Memory B cell (primary cell): ENCODE measurements at places on chromosomes 4 and X.
A peak's percentile ranks its signal among the peaks of the same experiment; 100 is the strongest.

DNA sequence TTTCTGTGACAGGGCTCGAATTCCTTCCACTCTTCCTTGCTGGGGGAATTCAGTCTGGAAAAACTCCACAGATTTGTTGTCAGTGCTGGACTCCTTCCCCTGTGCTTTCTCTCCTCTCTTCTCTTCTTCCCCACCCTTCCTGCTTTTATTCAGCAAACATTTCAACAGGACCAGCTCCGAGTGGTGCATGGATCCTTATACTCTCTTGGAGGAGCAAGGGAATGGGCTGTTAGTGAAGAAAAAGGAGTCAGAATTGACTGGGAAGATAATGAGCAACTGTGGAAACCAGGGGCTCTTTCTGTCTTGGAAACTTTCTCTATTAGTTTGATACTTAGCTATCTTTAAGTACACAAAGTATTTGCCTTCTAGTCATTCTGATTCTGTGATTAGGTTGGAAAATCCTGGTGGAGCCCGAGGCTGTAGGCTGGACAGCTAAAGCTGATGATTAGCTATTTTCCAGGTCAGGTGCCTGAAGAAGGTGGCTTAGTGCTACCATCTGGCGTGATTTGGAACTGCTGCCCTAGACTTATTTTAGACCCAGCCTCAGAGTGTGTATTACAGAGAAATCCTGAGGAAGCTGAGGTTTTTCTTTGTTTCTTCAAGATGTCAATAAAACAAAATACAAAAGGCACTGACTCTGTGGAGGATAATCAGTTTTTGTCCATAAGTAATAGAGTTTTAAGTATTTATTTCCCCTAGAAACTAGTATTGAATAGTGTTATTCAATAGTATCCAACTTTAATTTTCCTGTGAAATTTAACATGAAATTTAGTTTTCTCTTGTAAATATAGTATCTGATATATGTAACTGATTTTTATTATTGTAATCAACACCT lies 38.4 kb downstream of the NAP1L5 start:
- no peak for DNase-seq
- peak overlapping the region; percentile 15 for H3K27ac ChIP-seq
- H3K36me3 ChIP-seq = peaks cover 54% of the 10 kb centered on the region
- H3K4me1 ChIP-seq = no peaks in the 10 kb centered on the region

GRCh38 chr4:42843694-42844093 lies 48.8 kb upstream of the GRXCR1 start:
- no peak overlapping the region for H3K27ac ChIP-seq
- peaks cover 3% of the 10 kb centered on the region for H3K27me3 ChIP-seq
- no peak for DNase-seq
- no peak overlapping the region for H3K4me3 ChIP-seq

- peak overlapping the region; percentile 10 for H3K27ac ChIP-seq
- H3K4me3 ChIP-seq = no peak overlapping the region
- no peak for DNase-seq
- H3K27me3 ChIP-seq = no peaks in the 10 kb centered on the region
Observed at GRCh38 chr4:67437974-67438713, 107.2 kb downstream of the CENPC start.

DNA sequence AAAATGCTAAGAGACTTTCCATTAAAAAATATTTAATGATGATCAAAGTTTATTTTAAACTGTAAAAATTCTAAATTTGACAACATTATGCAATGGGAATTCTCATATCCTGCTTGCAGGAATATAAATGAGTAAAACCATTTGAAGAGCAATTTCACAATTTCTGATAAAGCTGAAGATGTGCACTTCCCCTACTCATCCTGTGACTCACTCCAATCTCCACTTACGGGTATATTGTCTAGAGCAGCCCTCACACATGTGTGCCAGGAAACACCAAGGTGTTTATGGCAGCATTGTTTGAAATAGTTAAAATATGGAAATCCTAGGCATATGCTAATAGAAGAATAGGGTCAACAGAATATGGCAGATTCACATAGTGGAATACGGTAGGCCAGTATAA lies 158.4 kb downstream of the PDHA2 start:
- H3K27me3 ChIP-seq = no peaks in the 10 kb centered on the region
- H3K36me3 ChIP-seq = peaks cover 1% of the 10 kb centered on the region
- H3K27ac ChIP-seq = no peak overlapping the region
- no peak for DNase-seq
- no peak overlapping the region for H3K4me3 ChIP-seq

- no peak overlapping the region for H3K4me3 ChIP-seq
- DNase-seq = no peak
- peaks cover 4% of the 10 kb centered on the region for H3K4me1 ChIP-seq
- no peaks in the 10 kb centered on the region for H3K36me3 ChIP-seq
Observed at GRCh38 chrX:23930894-23931604, 23.2 kb downstream of the CXorf58 start.

GRCh38 chr4:54001668-54002365 lies 62.6 kb downstream of the CHIC2 start:
- peaks cover 15% of the 10 kb centered on the region for H3K36me3 ChIP-seq
- H3K4me1 ChIP-seq = no peaks in the 10 kb centered on the region
- no peak for DNase-seq
- no peak overlapping the region for H3K27ac ChIP-seq

GRCh38 chr4:187478292-187479140 lies 517.1 kb upstream of the ZFP42 start:
- no peak overlapping the region for H3K4me3 ChIP-seq
- no peaks in the 10 kb centered on the region for H3K36me3 ChIP-seq
- DNase-seq = no peak
- H3K27ac ChIP-seq = no peak overlapping the region
- no peaks in the 10 kb centered on the region for H3K27me3 ChIP-seq

DNA sequence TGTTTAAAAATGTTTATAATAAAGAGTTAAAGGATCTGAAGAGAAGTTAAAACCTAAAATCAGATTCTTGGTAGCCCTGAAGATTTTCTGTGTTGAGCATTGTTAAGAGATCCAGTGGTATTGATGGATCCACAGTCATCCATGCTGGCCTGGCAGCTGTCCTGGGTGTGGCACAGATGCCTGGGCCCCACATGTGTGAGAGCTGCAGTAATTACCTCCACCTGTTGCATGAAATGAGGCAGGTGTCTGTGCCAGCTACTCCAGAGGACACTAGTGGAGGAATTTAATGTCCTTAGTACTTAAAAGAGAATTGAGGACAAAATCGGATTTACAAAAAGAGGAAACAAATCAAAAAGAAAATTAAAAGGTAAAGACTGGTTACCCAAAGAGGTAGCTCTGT lies 44.0 kb downstream of the MGST2 start:
- DNase-seq = no peak
- no peak overlapping the region for H3K4me3 ChIP-seq
- no peaks in the 10 kb centered on the region for H3K4me1 ChIP-seq
- H3K27me3 ChIP-seq = peaks cover 3% of the 10 kb centered on the region
- no peak overlapping the region for H3K27ac ChIP-seq

DNA sequence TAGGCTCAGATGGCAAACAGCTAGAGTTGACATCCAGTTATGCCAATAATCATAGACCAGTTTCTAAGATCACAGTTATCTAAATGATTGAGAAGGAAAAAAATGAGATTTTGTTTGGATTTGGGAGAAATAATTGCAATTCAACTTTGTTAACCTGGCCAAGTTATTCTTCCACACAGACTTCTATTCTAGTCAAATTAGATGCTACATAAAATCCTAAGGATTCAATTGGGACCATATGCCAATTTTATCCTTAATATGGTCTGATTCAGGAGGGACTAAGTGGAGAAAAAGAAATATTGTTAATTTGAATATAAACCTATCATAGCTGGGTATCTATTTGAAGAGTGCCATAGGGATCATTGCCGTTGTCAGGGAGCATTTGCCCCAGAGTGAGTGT lies 178.3 kb upstream of the SLC7A11 start:
- H3K36me3 ChIP-seq = no peaks in the 10 kb centered on the region
- no peak for DNase-seq

GRCh38 chr4:4762300-4762699 lies 97.2 kb upstream of the MSX1 start:
- H3K4me1 ChIP-seq = peaks cover 12% of the 10 kb centered on the region
- H3K4me3 ChIP-seq = no peak overlapping the region
- H3K36me3 ChIP-seq = peaks cover 6% of the 10 kb centered on the region

DNA sequence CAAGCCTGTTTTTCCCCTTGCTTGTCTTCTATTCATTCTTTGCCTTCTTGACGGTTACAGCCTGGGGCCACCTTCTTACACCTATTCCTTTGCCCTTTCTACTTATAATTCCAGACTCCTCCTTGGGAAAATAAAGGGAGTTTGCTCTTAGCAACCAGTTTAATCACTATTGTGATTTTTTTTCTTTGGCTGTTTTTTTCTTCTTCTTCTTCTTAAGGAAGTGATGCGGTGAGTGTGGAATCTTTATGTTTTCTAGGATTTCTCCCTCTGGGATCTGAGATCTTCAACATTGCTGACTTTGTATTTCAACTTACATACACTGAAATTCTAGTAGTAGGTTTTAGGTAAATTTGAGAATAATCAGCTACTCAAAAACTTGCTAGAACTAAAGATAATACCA lies 1.1 kb upstream of the KLHL13 start:
- H3K4me3 ChIP-seq = no peak overlapping the region
- H3K27ac ChIP-seq = peak overlapping the region; percentile 26
- no peak for DNase-seq
- H3K36me3 ChIP-seq = no peaks in the 10 kb centered on the region

GRCh38 chrX:16671005-16671404 lies 21.0 kb downstream of the S100G start:
- H3K36me3 ChIP-seq = peaks cover 16% of the 10 kb centered on the region
- no peak for DNase-seq
- no peaks in the 10 kb centered on the region for H3K4me1 ChIP-seq

DNA sequence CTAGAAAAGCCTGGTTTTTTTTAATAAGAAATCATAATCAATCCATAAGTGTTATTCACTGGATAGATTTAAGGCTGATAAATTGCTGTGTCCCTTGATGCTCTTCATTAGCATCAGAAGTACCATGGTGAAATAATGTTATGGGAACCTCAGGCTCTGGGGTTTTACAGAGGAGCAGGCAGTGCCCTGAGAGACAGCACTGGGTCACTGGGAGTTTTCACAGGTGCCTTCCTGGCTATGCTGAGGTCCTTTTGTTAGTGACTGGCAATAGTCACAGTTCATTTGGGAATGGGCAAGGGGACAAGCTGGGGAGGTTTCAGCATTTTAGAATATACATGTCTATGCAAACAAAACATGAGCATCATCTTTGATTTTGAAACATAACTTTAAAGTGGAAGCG lies 38.6 kb downstream of the ANK2 start:
- H3K4me1 ChIP-seq = no peaks in the 10 kb centered on the region
- no peaks in the 10 kb centered on the region for H3K36me3 ChIP-seq
- no peak overlapping the region for H3K27ac ChIP-seq
- H3K4me3 ChIP-seq = no peak overlapping the region
- H3K27me3 ChIP-seq = peaks cover 1% of the 10 kb centered on the region

DNA sequence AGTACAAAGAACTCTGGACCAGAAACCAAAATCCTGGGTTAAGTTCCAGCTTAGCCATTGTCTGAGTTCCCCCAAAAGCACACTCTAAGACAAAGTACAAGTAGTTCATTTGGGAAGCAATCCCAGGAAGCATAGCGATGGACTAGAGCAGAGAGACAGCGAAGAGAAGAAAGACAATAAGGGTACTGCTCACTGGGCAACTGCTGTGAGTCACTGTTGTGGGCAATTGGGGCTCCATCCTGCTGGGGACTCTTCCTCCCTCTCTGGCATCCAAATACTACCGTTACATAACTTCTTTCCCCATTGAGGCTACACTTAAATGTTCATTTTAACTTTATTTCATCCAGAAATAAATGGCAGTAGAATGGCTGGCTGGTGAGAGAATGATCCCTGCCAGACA lies 14.1 kb downstream of the SRPX start:
- peaks cover 1% of the 10 kb centered on the region for H3K36me3 ChIP-seq
- no peak overlapping the region for H3K4me3 ChIP-seq
- DNase-seq = no peak
- no peak overlapping the region for H3K27ac ChIP-seq

- H3K27me3 ChIP-seq = no peaks in the 10 kb centered on the region
- H3K4me3 ChIP-seq = no peak overlapping the region
- no peaks in the 10 kb centered on the region for H3K36me3 ChIP-seq
- peaks cover 11% of the 10 kb centered on the region for H3K4me1 ChIP-seq
- no peak overlapping the region for H3K27ac ChIP-seq
Observed at GRCh38 chr4:85861064-85861765, 386.3 kb downstream of the ARHGAP24 start.

- H3K4me1 ChIP-seq = no peaks in the 10 kb centered on the region
- no peak for DNase-seq
- no peak overlapping the region for H3K27ac ChIP-seq
- no peak overlapping the region for H3K4me3 ChIP-seq
- no peaks in the 10 kb centered on the region for H3K36me3 ChIP-seq
Observed at GRCh38 chr4:30862196-30862595, 142.0 kb downstream of the PCDH7 start.

- no peak overlapping the region for H3K27ac ChIP-seq
- DNase-seq = no peak
- H3K27me3 ChIP-seq = no peaks in the 10 kb centered on the region
- no peaks in the 10 kb centered on the region for H3K4me1 ChIP-seq
Observed at GRCh38 chr4:166277853-166278252, 404.8 kb downstream of the TLL1 start.

DNA sequence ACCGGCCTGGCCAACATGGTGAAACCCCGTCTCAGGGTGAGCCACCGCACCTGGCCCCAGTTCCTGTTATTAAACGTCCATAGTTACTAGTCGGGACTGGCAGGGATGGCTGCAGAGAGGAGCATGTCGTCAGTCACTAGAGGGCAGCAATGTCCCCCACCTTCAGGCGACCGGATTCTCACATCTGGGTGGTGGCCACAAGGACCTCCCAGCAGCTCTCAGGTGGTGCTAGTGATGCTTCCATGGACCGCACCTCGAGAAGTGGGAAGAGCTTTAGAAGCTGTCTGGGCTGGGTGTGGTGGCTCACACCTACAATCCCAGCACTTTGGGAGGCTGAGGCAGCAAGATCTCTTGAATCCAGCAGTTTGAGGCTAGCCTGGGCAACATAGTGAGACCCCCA lies 13.3 kb upstream of the IL3RA start:
- no peaks in the 10 kb centered on the region for H3K4me1 ChIP-seq
- H3K27ac ChIP-seq = no peak overlapping the region
- H3K4me3 ChIP-seq = no peak overlapping the region
- H3K36me3 ChIP-seq = peaks cover 2% of the 10 kb centered on the region

- H3K27me3 ChIP-seq = peaks cover 16% of the 10 kb centered on the region
- H3K36me3 ChIP-seq = no peaks in the 10 kb centered on the region
- no peak within 1 kb of the TSS for H3K27ac ChIP-seq
- DNase-seq = no peak
- H3K4me1 ChIP-seq = peaks cover 11% of the 10 kb centered on the region
Observed at GRCh38 chr4:186068581-186069348, at the start of gene TLR3. Gene TLR3, plus strand, starts transcription at chr4:186069156. Its CDS starts 7,464 bp downstream, at chr4:186076620.

GRCh38 chr4:118331352-118331751 lies 21.5 kb downstream of the PRSS12 start:
- H3K27ac ChIP-seq = no peak overlapping the region
- H3K4me3 ChIP-seq = no peak overlapping the region
- DNase-seq = no peak

- H3K27ac ChIP-seq = no peak overlapping the region
- H3K4me1 ChIP-seq = no peaks in the 10 kb centered on the region
- DNase-seq = no peak
- no peaks in the 10 kb centered on the region for H3K36me3 ChIP-seq
Observed at GRCh38 chr4:153987291-153987690, 198.4 kb upstream of the SFRP2 start.
